Cerebellum (tissue), 4 donors: ENCODE measurements at places on chromosomes 5 and 9.

DNA sequence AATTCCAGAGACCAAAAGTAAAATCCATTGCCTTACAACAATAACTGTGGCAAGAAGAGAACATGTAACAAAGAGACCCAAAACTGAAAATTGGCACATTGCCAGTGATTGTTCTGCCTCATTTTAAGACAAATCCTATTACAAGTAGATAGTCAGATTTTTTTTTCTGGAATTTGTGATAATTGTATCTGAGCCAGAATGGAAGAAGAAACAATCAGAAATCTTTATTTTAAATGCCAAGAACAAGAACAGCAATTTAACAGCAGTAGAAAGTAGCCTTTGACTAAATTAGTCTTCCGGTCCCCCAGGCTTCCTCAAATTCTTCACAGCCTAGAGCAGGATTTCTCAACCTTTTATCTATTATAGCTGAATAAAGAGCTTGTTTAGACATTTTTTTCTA lies 106.7 kb upstream of the PTPN3 start:
- DNase-seq = no peak

- DNase-seq = no peak
Observed at GRCh38 chr5:150245111-150245789, 44.3 kb downstream of the CAMK2A start.

DNA sequence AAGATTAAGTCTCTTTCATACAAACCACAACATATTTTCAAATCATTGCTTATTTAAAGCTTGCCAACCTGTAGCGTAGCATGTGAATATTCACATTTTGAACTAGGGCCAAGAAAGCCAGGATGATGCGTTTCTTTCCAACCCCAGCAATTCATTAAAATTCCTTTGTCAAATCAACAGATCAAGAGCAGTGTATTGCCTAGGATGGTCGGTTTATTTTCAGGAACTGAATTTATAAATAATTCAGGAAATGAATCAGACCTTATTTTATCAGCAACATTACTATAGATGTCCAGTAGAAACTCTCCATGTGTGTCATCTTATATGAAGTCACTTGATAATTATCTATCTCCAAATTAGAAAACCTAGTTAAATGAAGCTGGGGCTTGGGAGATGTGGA lies 13.2 kb upstream of the AUH start:
- DNase-seq = no peak

DNA sequence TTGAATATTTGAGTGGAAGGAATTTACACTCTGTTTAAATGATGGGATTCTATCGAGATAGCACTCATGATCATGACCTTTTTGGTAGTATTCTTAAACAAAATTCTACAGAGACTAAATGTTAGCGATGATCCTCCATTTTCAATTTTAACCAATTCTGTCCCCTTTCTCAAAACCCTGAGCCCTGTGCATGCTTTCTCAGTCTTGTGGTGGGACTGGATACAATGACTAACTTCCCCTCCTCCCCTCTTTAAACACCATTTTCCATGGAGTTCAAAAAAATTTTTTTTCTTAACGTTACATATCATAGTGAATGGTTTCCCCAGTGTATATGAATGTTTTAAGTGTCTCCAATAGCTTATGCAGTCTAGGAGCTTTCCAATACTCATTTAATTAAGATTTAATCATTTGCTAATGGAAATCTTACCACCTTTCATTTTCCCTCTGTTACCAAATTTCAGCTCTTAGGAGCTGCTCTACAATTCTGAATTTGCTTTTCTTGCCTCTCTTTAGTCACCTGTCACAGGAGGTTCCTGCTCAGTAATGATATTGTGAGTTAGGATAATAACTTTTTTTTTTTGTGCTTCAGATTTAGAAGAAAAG lies 101.2 kb downstream of the MAP1B start:
- DNase-seq = no peak

- DNase-seq = no peak
Observed at GRCh38 chr9:135503371-135504261, 3.1 kb downstream of the MRPS2 start.
